Retinal pigment epithelial cell (primary cell): ENCODE measurements at places on chromosomes 6 and 20.

GRCh38 chr6:6746333-6746969 is 157.9 kb downstream of the LY86 start:
- DNase-seq, result no peak

DNA sequence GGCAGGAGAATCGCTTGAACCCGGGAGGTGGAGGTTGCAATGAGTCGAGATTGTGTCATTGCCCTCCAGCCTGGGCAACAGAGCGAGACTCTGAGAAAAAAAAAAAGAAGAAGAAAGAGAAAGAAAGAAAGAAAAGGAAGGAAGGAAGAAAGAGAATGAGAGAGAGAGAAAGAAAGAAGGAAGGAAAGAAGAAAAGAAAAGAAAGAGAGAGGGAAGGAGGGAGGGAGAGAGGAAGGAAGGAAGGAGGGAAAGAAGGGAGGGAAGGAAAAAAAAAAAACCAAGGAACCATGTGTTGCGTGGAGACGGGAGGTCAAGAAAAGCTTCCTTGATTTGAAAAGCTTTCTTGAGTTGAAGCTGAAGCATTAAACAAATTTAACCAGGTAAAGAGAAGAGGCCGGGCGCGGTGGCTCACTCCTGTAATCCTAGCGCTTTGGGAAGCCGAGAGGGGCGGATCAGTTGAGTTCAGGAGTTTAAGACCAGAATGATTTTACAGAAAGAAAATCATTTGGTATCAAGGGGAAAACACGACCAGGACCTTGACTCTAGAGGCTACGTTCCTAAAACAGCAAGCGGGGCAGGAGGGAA is 90.5 kb upstream of the PRSS16 start:
- DNase-seq, result no peak

- DNase-seq, result no peak
These were observed 118.8 kb downstream of the FYN start for GRCh38 chr6:111754423-111754822.

- no peak for DNase-seq
These were observed 672 bp downstream of the SIRPA start for GRCh38 chr20:1895674-1896483.

DNA sequence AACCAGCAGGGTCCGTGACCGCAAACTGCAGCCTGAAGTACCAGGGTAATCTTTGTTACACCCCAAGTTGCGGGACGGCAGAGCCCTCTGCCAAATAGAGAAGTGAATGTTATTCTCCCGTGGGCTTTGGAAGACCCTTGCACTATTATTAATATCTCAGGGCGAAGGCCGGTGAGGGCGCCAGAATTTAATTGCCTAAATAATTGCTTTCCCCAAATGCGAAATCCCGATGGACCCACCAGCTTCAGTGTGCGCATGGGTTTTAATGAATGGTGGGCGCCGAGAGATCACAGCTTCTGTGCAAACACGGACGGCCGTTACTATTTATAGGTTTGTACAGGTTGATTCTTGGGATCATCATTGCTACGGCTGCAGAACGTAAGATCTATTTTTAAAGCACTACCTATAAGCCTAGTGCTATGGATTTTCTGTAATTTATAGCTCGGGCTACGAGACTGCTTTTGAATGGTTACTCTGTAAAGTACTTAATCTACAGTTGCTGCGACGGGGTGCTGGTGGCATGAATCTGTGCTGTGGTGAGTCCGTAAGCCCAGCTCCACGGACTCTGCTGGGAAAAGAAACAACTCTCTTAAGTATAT is 15.2 kb upstream of the PHACTR3 start:
- DNase-seq, result no peak

GRCh38 chr20:19301843-19302242 is 89.4 kb downstream of the SLC24A3 start:
- no peak for DNase-seq

DNA sequence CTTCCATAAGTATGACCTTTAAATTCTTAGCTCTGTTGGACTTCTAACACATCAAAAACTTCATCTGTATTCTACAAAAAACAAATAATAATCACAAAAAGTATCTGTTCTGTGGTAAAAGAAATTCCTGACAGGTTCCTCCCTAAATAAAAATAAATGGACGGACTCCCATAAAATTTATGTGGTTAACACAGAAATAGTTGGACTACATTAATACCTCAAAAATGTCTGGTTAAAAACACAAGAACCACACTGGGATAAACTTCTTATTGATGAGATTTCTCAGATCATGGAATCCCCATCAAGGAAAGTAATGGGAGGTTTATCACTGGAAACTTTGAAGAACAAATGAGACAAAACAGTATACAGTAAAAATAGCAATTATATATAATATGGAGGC is 172.4 kb downstream of the MOXD1 start:
- DNase-seq, result no peak

DNA sequence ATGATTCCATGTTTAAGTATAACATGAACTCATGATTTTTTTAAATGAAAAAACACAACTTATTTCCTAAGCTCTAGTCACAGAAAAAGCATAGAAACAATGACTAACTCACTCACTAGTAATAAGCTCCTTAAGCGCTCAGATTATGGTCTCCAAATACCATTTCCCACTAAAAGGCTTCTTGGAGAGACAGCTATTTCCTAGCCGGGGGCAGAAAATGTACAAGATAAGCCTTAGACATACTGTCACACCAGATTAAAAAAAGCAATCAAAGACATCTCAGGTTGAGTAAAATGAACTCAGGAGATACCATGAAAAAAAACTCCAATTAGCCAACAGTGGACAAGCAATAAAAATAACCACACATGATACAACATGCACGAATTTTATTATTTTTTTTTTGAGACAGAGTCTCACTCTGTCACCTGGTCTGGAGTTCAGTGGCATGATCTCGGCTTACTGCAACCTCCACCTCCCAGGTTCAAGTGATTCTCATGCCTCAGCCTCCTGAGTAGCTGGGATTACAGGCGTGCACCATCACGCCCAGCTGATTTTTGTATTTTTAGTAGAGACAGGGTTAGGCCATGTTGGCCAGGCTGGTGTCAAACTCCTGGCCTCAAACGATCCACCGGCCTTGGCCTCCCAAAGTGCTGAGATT is 14.9 kb downstream of the SRPK1 start:
- peak; percentile 87 for DNase-seq

DNA sequence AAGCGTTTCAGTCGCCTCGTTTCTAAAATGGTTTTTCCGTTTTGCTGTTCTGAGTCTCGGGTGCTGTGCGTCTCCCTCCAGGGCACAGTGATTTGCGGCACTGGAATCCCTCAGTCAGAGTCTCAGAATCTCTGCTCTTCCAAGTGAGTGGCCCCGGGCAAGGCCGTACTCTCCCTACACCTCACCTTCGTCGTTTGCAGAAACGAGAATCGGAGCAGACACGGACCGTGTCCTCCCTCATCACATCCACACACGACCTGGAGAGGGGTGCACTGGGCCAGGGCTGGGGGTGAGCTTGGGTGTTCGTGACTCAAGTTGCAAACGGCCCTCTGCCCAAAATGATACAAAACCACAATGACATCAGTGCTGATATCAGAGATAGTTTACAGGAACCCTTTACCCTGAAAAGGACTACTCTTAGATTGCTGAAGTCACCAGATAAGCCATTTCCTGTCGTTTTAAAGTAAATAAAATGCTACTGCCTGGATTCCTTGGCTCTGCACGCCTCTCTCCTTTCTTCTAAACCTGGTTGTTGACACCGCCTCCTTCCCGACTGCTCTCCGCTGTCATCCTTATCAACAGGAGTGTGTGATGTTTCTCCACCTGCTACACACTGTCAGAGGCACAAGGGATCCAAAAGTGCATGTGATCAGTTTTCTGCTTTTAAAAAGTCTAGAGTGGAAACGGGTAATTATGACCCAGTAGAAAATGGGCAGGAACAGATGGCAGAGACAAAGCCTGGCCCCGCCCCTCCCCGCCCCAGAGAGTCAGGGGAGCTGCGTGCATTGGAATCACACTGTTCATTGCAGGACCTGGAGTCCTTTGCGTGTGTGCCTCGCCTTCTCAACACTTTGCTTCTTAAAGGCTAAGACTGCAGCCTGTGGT is 38.4 kb downstream of the KIF25 start:
- DNase-seq, result no peak

- no peak for DNase-seq
These were observed 194.4 kb downstream of the KIF16B start for GRCh38 chr20:16378712-16379370.

GRCh38 chr20:21016751-21017150 is 89.4 kb downstream of the LINC00237 start:
- DNase-seq, result no peak

DNA sequence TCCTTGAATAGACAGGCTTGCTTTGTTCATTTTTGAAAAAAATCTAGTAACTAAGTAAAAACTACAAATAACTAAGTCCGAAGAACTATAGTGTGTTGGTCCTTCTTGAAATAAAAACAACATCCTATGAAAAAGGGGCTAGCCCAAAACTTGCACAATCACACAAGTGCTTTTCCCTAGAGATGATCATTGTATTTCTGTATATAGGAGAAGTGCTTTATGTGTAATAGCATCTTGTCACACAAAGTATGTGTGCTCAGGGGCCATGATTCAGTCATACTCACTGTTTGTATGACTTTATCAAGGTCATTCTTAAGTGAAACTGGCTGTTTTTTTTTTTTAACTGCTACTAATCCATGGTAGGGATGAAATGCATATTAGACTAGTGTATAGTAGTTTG is 179.8 kb downstream of the DTNBP1 start:
- no peak for DNase-seq

DNA sequence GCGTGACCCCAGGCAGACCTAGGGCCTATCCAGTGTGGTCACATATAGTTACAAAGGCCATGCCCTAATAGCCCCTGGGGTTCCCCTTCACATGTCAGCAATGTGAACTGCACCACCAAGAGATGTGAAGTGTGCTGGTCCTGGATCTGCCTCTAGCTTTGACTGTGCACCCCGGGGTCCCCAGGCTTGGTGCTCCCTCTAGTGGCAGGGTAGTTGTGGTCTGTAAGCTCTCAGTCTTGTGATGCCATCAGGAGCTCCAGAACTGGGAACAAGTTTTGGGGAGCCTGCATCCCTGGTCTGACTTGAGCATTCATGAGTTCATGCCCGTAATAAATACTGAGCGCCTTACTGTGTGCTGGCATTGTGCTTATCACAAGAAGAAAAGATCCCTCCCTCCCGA is 143.4 kb downstream of the DHX35 start:
- no peak for DNase-seq

DNA sequence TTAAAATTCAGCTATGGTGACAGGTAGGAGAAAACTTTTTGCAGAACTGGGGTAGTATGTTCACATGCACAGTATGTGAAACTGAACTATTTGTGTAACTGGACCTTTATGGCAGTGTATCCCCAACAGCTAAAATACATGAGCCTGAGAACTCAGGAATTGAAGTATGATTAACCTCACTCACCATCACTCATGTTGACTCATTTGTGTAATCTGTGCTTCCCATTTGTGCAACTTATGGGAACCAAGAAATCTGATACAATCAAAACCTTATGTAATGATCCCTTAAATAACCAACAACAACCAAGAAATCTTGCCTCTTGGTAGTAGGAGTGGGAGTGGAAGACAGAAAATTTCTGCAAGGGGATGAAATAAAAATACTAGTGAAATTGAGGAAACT is 674.9 kb downstream of the HDGFL1 start:
- no peak for DNase-seq

GRCh38 chr20:330233-331149 is 5.1 kb downstream of the SOX12 start:
- DNase-seq, result no peak

DNA sequence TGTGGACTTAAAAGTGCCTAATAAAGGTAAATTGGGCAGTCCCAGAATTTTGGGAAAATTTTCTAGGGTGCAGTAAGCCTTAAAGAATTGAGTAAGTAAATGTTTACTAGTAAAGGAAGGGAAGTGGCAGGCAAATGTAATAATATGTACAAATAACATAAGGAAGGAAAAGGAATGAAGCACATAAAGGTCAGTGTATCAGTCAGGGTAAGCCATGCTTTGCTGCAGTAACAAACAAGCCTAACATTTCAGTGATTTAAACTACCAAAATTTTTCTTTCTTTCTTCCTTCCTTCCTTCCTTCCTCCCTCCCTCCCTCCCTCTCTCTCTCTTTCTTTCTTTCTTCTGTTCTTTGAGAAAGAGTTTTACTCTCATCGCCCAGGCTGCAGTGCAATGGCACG is 117.5 kb downstream of the HAO1 start:
- no peak for DNase-seq

- no peak for DNase-seq
These were observed 267.8 kb upstream of the IRAK1BP1 start for GRCh38 chr6:78599526-78599925.

- no peak for DNase-seq
These were observed 50.9 kb downstream of the MYH7B start for GRCh38 chr20:35006531-35006971.

GRCh38 chr6:10854922-10855632 is 16.7 kb upstream of the MAK start:
- no peak for DNase-seq

- DNase-seq, result no peak
These were observed 20.8 kb downstream of the ZFAND3 start for GRCh38 chr6:37840143-37840939.

GRCh38 chr6:152218887-152219286 is 411.4 kb downstream of the ESR1 start:
- no peak for DNase-seq

GRCh38 chr6:152160346-152160745 is 352.9 kb downstream of the ESR1 start:
- DNase-seq, result no peak

- no peak for DNase-seq
These were observed 12.5 kb upstream of the TREM1 start for GRCh38 chr6:41298785-41299502.
